ENCODE measurements at places on chromosomes 3 and 15.
A peak's percentile ranks its signal among the peaks of the same experiment; 100 is the strongest.

- DNase-seq, result no peak
Observed at GRCh38 chr3:56233742-56234141, 234.5 kb downstream of the ERC2 start.

GRCh38 chr3:178036451-178037144, 499.6 kb upstream of the KCNMB2 start:
- no peak for DNase-seq

- no peak for DNase-seq
Observed at GRCh38 chr15:48481802-48482201, 150.6 kb downstream of the DUT start.

- no peak for DNase-seq
Observed at GRCh38 chr3:78406396-78406795, 1361.4 kb downstream of the ROBO1 start.

GRCh38 chr3:14344351-14344750, 58.1 kb upstream of the SLC6A6 start:
- DNase-seq, result no peak

- DNase-seq, result peak; percentile 11
Observed at GRCh38 chr15:79028411-79028964, 62.1 kb downstream of the RASGRF1 start.

DNA sequence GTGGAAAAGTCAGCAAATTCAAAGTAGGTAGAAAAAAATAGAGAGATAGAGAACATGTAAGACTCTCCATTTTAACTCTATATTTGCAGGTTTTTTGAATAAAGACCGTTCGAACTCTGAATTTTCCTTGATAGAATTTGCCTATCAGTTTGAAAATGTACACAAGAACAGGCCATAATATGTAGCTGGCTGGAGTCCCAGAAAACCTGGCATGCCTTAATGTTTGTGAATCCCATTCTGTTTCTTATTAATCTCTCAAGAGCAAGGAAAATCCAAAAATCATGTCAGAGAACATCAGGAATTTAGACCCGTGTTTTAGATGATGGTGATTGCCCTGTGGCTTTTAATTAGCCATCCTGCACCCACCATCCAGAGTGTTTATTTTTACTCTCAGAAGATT, 7.2 kb upstream of the CFAP161 start:
- DNase-seq, result no peak

DNA sequence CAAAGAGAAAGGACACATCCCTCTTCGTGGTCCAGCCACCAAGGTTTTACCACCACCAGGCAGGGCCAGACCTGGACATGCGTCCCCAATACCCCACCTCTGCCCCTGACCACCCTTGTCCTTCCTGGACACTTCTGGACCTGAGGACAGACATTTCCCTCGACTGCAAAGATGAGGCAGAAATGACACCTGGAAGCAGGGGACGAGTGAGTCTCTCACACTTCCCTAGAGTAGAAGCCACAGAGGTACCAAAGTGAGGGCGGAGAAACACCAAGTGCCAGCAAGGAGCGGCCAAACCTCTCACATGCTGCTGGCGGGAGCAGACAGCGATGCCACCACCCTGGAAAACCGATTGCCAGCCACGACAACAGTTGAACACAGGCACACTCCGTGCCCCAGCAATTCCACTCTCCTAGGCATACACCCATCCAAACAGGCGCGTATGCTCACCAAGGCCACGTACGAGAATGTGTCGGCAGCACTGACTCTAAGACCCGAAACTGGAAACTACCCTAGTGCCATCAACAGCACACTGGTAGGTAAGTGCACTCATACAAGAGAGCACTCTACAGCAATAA, 207.0 kb upstream of the NSMCE3 start:
- no peak for DNase-seq

DNA sequence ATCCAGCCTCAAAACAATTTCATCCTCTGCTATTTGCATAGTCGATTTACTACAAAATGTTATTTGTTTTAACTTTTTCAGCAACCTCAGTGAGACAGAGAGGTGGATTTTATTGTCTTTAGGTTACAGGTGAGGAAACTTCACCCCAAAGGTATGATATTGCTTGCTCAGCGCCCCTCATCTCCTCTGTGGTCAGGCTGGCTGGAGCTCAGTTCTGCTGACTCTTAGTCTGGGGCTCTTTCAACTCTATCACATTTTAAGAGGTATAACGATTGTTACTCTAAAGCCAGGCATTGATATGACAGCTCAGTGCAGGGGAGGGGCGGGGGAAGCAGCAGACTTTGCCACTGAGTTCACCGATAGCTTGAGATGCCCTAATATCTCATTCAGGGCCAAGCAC, 103.0 kb upstream of the DPH6 start:
- DNase-seq, result no peak
